ENCODE measurements at places on chromosomes 11 and 22. TPM values are rescaled to one million over a fixed set of nuclear protein-coding genes. Genes with fewer than 3 reads are reported as not detected.

DNA sequence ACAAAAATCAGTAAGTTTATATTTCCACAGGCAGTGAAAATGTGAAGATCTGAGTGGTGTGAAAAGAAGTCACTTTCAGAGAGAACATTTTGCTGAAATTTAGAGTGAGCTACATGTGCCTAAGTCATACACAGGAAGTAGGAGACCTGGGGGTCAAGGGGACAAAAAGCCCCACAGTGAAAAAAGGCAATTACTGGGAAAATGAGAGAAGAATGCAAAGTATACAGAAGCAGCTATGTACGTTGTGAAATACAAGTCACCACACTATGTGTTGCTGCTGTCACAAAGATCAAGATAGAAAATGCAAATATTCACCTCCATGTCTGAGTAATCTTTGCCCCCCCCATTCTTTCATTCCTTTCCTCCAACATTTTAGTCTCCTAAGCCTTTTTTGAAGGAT is 21.6 kb upstream of the SESN3 start:
- no peak for DNase-seq
- H3K4me3 ChIP-seq, result no peak overlapping the region
- H3K4me1 ChIP-seq, result peaks cover 48% of the 10 kb centered on the region
- no peaks in the 10 kb centered on the region for H3K27me3 ChIP-seq

DNA sequence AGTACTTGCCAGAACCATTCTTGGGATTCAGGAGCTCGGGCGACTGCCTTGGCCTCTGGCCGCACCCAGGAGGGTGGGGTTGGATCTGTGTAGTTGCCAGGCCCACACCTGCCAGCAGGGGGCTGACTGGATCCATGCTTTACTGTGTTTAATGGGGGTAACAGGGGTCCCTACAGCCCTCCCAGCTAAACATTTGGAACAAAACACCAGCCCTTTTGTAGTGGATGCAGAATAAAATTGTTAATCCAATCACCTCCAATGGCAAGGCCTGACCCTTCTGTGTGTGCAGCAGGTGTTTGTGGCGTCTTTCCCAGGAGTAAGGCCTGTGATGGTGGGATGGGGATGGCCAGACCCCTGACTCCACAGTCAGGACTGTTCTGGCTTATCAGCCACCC is 22.5 kb downstream of the SUN2 start:
- peaks cover 16% of the 10 kb centered on the region for H3K4me1 ChIP-seq
- peaks cover 89% of the 10 kb centered on the region for H3K36me3 ChIP-seq
- no peak for DNase-seq
- no peaks in the 10 kb centered on the region for H3K27me3 ChIP-seq
- no peak overlapping the region for H3K4me3 ChIP-seq
- peak overlapping the region; percentile 58 for H3K27ac ChIP-seq

DNA sequence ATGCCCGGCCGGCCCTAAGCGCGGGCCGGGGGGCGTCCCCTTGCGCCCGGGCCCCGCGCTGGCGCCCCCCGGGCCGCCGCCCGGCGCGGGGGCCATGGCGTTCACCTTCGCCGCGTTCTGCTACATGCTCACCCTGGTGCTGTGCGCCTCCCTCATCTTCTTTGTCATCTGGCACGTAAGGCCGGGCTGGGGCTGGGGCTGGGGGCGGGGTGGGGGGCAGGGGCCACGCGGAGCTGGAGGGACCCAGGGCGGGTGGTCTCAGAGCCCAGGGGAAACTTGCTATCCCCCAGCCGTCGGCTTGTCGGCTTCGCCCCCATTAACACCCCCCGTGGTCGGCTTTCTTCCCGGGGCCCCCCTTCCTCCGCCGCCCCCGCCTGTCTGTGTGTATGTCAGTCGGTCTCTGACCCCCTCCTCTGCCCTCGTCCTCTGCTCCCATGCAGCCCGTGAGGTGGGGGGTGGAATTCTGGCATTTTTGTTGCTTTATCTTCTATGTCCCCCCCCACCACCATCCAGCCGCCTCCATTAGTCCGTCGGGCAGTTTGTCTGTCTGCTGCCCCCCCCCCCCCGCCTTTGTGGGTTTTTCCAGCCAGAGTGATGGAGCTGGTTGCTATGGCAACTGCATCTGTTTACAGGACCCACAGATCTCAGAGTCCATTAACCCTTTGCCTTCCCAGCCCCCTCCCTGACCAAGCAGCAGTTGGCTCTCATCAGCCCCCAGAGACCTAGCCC is 552 bp downstream of the CNIH2 start:
- H3K27me3 ChIP-seq, result peaks cover 14% of the 10 kb centered on the region
- peaks cover 21% of the 10 kb centered on the region for H3K4me1 ChIP-seq
- no peak overlapping the region for H3K27ac ChIP-seq
- no peak for DNase-seq
- peaks cover 30% of the 10 kb centered on the region for H3K36me3 ChIP-seq

GRCh38 chr11:43285826-43286225 is 26.0 kb upstream of the API5 start:
- no peaks in the 10 kb centered on the region for H3K36me3 ChIP-seq
- H3K27me3 ChIP-seq, result peaks cover 2% of the 10 kb centered on the region
- no peak for DNase-seq
- no peak overlapping the region for H3K4me3 ChIP-seq
- H3K27ac ChIP-seq, result no peak overlapping the region

GRCh38 chr22:25475257-25476022 is 89.0 kb upstream of the GRK3 start:
- H3K36me3 ChIP-seq, result peaks cover 44% of the 10 kb centered on the region
- DNase-seq, result no peak
- H3K4me1 ChIP-seq, result peaks cover 13% of the 10 kb centered on the region
- no peaks in the 10 kb centered on the region for H3K27me3 ChIP-seq
- no peak overlapping the region for H3K4me3 ChIP-seq
- H3K27ac ChIP-seq, result no peak overlapping the region

DNA sequence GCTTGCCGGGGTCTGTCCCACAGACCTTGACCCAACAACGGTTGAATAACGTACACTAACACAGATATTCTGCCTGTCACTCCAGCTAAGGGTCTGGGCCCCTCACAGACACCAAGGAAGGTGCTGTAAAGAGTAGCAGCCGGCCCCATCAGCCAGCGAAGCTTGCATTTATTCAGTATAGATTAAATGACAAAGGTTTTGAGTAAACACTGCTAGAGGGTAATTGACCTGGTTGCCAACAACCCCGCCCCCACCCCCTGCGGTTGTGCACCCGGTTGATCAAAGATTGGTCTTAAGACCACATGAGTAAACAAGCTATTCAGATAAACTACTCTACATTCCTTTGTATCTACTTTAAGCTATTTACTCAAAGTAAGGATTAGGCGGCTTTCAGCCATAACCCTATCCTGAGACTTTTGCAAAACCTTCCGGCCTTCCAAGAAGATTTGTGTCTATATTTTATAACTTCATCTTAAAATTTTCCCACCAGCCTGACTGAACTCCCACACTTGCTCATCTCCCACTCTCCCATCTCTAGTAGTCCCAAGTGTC is 4.8 kb upstream of the CKAP5 start:
- peaks cover 9% of the 10 kb centered on the region for H3K4me1 ChIP-seq
- H3K27ac ChIP-seq, result no peak overlapping the region
- H3K36me3 ChIP-seq, result no peaks in the 10 kb centered on the region
- no peak overlapping the region for H3K4me3 ChIP-seq
- H3K27me3 ChIP-seq, result no peaks in the 10 kb centered on the region

- no peaks in the 10 kb centered on the region for H3K36me3 ChIP-seq
- no peaks in the 10 kb centered on the region for H3K27me3 ChIP-seq
- no peak for DNase-seq
- no peaks in the 10 kb centered on the region for H3K4me1 ChIP-seq
- H3K27ac ChIP-seq, result no peak overlapping the region
Measured at GRCh38 chr11:31106968-31107576, 262.5 kb downstream of the DCDC1 start.

LAYN gene
- total RNA-seq, result 15.8 TPM

SLC29A2 gene
- 19.1 TPM for total RNA-seq

FAM83F gene
- total RNA-seq, result 0.11 TPM

OR52E8 gene
- total RNA-seq, result not detected

NCAM1 gene
- total RNA-seq, result not detected
